Stimulated activated naive CD8-positive, alpha-beta T cell treated with anti-CD3 and anti-CD28 coated beads, Interleukin-15, amount 100 ng/mL, for 72 hours (primary cell): ENCODE measurements at places on chromosomes 6 and 20.
A peak's percentile ranks its signal among the peaks of the same experiment; 100 is the strongest.

- DNase-seq = no peak
These were observed 47.0 kb downstream of the MYH7B start for GRCh38 chr20:35002426-35003210.

GRCh38 chr20:44574372-44574771 lies 8.0 kb upstream of the PKIG start:
- no peak for DNase-seq

GRCh38 chr6:109236115-109237076 lies 141.1 kb downstream of the CEP57L1 start:
- peak; percentile 13 for DNase-seq

DNA sequence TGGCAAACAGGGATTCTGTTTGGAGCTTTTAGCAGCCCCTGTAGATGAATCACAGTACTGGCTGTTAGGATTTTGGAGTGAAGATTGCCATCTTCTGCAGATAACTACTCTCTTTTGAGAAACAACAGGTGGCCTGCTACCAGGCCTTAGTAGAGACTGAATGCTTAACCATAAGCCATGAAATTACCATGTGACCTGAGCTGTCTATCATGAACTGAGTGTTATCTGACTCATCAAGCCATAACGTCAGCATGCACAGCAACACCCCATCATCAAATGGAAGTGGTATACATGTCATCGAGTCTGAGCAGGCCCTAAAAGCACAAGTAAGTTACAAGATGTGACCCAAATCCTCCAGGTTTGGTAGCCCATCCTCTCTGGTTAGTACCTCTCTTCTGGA lies 132.6 kb downstream of the GPR63 start:
- DNase-seq = no peak

- DNase-seq = no peak
These were observed 89.8 kb upstream of the MAP3K7 start for GRCh38 chr6:90676516-90677300.

- DNase-seq = no peak
These were observed 41.7 kb downstream of the SLC9A8 start for GRCh38 chr20:49854190-49854875.

DNA sequence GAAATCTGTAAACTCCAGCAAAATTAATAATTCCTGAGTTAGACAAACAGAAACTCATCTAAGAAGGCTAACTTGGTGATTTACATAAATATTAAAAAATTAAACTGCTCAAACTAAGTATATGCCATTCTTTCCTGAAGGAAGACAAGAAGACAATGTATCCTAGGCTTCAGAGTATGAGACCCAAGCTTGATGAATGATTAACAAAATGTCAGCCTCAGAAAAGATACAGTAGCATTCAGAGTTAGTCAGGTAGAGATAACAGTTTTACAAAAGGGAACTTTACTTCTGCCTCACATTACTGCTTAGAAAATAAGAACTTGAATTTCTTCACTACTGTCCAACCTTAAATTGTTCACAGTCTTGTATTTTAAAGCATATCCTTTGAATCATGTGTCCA lies 12.0 kb downstream of the CSNK2A1 start:
- DNase-seq = no peak

GRCh38 chr20:62161347-62161746 lies 17.8 kb downstream of the SS18L1 start:
- DNase-seq = no peak

DNA sequence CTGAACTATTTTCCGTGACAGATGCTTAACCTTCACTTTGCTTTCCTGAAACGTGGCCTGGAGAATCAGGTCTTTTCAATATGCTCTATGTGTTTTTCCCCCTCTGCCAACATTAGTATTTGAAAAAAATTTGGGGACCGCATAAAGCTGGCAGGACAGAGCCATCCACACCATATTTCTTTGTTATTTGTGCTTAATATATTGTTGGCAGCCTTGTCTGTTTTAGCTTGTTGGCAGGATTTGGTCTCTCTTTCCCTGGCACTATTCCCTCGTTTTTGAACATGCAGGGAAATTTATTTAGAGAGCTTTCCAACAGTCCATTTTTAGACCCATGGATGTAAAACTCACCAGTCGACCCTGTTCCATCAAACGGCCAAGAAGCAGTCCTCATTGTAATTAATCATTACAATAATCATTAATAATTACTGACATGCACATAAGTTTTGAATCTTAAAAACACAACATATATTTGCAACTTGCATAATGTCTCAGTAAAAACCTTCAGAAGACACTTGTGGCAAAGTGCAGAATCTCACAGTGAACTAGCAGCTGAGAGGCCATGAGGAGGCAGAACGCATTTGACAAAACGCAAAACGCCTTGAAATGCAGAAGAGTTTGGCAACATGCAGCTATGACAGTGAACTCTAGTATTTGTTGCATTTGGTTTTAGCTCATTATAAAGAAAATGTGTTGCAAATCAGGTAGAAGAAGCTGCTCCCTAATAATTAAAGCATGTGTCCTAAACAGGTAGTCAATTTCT lies 514.2 kb downstream of the C6orf118 start:
- no peak for DNase-seq

GRCh38 chr20:407133-407952 lies 756 bp upstream of the RBCK1 start:
- peak; percentile 84 for DNase-seq

DNA sequence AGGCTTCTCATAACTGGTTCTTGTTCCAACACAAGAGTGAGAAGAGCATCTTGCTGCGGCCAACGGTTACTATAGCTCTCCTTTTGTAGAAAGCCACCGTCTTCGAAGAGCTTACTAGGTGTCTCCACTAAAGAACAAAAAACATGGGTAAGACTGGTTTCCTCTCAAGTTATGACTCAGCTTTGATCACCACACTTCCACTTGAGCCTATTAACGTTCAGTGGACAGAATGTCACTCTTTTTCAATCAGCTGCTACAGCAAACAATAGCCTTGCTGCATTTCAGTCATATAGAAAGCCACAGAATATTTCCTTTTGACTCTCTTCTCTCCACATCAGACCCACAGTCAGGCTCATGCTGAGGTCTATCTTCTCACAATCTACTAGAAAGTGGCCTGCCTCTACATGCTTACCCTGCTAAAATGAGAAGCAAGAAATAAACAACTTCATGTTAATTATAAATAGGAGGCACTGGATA lies 243.5 kb upstream of the PREP start:
- DNase-seq = peak; percentile 57

DNA sequence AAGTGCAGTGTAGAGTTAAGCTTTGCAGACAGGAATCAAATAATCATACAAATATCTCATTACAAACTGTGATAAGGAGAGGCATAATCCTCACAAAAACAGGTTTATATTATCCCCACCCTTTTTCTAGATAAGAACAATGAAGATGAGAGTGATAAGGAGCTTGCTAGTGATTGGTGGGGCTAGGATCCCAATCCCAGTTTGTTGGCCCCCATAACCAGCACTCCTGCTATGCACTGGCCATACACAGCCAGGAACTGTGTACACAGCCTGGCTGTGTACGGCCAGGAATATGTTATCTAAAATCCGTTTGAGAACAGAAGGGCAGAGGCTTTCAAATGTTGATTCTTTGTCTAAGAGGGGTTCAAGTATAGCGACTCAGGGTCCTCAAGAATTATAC lies 180.6 kb downstream of the EYA2 start:
- no peak for DNase-seq
